ENCODE measurements at places on chromosomes 12 and 14. TPM values are rescaled to one million over a fixed set of nuclear protein-coding genes. Genes with fewer than 3 reads are reported as not detected.

Gene SCN8A
- 7.4 TPM for total RNA-seq

DNA sequence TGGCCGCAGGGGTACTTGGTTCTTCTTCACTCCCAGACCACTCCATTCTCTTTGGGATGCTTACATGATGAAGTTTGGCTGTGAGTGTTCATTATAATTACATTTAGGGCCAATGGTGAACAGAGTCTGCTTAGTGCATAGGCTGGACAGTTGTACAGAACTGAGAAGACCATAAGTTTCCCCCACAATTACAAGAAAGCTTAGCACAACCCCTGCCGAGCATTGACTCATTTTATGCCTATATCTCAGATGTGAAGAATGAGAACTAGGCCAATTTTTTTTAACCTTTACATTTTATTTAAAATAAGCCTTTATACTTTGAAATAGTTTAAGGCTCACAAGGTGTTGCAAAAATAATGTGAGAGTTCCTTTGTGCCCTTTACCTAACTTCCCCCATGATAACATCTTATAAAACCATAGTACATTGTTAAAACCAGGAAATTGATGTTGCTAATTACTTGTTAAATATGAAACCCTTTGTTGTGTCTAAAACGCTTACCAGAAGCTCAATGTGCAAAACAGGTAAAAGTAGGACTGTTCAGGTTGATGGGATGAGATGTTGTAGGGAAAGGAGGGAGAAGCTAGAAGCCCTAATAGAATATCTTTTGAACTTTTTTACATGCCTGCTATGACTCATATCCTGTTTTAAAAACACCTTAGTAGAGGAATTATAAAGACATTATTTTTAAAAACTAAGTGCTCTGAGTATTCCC, 47.2 kb downstream of the ALDH1L2 start:
- no peak for DNase-seq

DNA sequence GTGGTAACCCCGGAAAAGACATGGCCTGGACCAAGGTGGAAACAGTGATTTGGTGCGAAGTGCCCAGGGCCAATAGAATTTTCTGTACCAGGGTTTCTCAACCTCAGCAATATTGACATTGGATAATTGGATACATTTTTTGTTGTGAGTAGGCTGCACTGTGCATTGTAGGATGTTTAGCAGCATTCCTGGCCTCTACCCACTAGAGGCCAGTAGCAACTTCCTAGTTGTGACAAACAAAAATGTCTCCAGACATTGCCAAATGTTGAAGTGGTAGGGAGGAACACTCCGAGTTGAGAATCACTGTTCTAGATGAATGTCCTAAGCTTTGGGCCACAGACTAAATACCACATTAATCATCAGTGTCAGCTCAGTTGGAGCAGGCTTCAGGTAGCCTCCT, 6.2 kb upstream of the CGRRF1 start:
- peak; percentile 49 for DNase-seq

Gene EIF5
- 160 TPM for total RNA-seq

DNA sequence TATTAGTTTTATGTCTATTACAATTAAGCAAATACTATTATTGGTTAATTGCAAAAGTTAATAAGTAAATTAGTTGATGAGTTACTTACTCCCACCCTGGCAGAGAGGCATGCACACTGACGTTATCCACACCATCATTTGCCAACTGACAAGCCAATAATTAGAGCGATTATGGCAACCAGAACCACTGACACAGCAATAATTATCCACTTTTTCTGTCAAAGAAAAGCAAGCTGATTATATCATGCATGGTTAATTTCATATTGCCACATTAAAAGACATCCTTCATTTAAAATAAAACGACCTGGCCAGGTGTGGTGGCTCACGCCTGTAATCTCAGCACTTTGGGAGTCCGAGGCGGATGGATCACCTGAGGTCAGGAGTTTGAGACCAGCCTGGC, 43.1 kb downstream of the STX2 start:
- DNase-seq, result no peak

Gene INHBC
- total RNA-seq, result not detected

Gene SLC7A8
- 2.4 TPM for total RNA-seq

DNA sequence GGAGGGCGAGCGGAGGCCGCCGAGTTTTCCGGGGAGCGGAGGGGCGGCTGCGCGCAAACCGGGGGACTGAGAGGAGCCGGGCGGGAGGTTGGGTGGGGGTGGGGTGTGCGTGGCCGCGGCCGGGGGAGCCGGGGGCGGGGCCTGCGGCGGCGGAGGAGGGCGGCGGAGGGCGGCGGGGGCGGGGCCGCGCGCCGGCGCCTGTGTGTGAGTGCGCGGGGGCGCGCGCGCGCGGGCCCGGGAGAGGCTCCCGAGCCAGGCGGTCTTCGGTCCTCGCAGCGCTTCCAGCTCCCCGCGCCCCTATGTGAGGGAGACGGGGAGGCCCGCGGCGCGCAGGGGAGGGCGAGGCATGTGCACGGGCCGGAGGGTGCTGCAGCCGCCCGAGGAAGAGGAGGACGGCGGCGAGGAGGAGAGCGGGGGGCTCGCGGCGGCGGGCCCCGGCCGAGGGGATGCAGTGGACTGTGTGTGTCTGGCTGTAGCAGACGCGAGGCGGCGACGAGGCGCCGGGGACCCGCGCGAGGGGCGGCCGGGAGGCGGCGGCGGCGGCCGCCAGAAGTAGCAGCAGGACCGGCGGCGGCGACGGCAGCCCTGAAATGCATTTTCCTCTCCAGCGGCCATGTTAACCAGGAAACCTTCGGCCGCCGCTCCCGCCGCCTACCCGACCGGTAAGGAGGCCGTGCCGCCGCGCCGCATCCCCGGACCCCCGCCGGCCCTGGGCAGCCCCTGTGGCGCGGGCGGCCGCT, at the start of gene DYRK2:
DYRK2 (plus strand) TSS at position 225 of the 740 bp plus-strand sequence; CDS start at position 614, 389 bp downstream.
- DNase-seq, result peak; percentile 81

Gene EFS
- total RNA-seq, result not detected

DNA sequence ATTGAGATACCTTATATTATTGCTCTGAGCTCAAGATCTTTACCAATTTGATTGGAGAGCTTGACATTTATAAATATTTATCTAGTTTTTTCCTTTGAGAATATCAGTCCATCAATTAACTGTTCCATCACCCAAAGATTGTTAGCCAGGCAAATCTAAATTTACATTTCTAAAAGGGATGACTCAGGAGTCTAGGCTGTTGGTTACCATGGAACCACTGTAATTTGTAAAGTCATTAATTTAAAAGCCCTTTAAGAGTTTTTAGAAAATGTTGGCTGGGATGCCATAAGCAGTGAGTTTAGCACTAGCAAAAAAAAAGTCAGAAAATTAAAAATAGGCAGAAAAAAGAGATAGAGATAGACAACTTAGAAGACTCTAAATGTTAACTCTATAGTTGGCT, 19.5 kb upstream of the SERPINA1 start:
- no peak for DNase-seq

DNA sequence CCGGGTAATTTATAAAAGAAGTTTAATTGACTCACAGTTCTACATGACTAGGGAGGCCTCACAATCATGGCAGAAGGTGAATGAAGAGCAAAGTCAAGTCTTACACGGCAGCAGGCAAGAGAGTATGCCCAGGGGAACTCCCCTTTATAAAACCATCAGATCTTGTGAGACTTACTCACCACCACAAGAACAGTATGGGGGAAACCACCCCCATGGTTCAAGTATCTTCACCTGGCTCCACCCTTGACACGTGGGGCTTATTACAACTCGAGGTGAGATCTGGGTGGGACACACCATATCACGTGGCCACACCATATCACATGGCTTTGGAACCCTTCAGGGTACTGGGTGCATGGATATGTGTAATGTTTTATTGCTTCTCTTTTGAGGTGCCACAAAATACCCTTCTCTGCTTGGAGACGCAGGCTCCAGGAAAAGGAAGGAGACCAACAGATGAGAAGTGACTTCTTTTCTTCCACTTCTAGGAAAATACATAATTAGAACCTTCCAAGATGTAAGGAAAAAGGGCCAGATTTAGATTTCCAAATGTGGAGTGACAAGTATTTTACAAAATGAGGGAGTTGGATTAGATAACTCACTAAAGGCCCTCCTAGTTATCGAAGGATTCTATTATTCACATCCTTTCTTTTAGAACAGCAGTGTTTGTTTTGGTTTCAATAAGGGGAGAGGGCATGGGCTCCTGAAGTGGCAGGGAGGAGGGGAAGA, 33.1 kb upstream of the ETFBKMT start:
- DNase-seq, result no peak

DNA sequence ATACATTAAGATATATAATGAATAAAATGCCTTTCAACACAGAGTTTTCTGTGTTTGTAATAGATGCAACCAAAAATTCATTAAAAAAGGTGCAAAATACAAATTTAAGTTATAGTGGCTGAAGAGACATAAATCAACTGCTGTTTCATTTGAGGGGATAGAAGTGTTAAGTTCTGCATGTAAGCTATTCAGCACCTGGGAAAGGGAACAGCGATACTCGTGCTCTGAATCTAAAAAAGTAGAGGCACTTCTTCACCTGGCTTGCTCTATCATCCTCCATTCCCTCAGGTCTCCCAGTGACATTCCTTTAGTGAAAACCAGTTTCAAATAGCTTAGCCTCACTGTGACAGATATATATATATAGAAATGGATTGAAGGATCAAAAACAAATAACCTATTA, 222.6 kb downstream of the ACSS3 start:
- peak; percentile 6 for DNase-seq

DNA sequence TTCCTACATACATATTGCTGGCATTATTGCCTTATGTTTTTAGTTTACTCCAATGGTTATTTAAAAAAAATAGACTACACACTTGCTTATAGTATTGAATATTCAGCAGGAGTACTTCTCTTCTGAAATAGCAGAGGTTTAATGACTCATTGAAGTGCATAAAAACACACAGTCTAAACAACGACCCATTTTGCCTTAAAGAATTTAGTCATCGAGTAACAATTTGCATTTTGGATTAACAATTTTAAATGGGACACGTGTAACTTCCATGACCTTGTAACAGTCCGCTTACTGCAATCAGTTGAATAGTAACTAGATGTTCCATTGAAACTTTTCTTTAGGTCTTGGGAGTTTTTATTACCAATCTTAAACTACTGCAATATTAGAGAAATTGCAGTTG, 9.0 kb downstream of the TRHDE start:
- no peak for DNase-seq

Gene CDK4
- 277 TPM for total RNA-seq

GRCh38 chr14:89365061-89365801, 51.8 kb downstream of the FOXN3 start:
- DNase-seq, result no peak

- no peak for DNase-seq
Observed at GRCh38 chr12:112168561-112168971, 43.2 kb downstream of the TRAFD1 start.

Gene CACNA2D4
- not detected for total RNA-seq

DNA sequence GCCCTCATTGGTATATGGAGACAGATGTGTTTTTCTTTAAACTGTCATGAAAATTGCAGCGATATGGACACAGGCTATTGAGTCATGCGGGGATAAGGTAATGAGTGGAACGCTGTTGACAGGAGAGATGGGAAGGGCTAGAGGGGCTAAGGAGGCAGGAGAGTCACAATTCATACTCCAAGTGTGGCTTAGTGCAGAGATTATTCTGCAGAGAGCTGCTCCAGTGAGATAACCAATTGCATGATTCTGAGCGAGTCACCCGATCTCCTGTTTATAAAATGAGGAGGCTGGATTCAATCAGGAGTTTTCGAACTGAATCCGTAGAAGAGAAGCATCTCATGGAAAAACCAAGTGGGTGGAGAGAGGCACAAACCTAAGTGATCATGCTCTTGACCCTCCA, 106.4 kb upstream of the PLEKHG7 start:
- DNase-seq, result no peak

DNA sequence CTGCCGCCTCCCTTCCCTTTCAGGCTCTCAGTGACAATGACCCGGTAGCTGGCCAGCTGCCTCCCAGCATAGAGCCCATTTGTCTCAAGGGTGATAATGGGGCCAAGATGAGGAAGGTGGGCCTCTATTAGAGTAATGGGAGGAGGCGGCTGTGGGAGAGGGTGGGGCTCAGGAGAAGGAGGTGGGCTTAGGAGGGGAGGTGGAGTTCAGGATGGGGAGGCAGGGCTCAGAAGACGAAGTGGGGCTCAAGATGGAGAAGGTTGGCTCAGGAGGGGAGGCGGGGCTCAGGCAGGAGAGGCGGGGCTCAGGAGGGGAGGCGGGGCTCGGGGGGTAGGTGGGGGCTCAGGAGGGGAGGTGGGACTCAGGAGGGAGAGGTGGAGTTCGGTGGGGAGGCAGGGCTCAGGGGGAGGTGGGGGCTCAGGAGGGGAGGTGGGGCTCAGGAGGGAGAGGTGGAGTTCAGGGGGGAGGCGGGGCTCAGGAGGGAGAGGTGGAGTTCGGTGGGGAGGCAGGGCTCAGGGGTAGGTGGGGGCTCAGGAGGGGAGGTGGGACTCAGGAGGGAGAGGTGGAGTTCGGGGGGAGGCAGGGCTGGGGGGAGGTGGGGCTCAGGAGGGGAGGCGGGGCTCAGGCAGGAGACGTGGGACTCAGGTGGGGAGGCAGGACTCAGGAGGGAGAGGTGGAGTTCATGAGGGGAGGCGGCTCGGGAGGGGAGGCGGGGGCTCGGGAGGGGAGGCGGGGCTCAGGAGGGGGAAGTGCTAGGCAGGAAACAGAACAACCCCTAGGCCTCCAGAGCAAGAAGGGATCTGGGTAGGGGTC, 36.8 kb downstream of the IQSEC3 start:
- no peak for DNase-seq

DNA sequence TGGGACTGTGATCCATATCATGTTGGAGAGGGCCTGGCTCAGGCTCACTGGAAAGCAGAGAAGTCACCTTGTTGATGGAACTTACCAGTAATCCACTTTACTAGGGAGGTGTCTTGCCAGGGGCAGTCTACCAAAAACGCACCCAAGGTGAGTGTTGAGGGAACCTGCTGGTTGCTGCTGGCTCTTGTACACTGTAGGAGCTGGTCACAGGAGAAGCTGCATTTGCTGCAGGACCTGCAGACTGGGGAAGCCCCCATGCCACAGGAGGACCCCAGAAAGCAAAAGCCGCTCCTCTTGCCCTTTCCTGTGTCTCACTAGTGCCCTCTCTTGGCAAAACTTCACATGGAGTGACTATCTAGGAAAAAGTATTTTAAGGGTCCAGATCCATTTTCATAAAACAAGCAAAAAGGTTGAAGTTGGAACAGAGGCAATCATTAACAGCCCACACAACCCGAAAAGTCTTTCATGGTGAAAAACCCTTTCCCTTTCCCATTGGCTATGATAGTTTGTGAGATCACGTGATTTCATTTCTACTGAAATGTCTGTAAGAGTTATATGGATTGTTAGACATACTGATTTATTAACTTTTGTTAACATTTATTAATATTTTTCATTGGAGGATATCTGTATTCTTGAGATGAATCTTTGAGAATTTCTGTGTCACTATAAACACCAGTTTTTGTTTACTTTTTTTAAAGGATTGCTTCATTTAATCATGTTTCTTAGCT, 59.2 kb downstream of the RASSF8 start:
- peak; percentile 47 for DNase-seq

GRCh38 chr14:71554959-71555612, 377.1 kb upstream of the RGS6 start:
- no peak for DNase-seq

Gene CLEC1B
- not detected for total RNA-seq

Gene HELB
- 1.7 TPM for total RNA-seq

- DNase-seq, result no peak
Observed at GRCh38 chr12:104204690-104205480, 10.7 kb upstream of the TXNRD1 start.
